Hypothalamus (tissue), 51 donors: ENCODE measurements at places on chromosomes 4 and X.

DNA sequence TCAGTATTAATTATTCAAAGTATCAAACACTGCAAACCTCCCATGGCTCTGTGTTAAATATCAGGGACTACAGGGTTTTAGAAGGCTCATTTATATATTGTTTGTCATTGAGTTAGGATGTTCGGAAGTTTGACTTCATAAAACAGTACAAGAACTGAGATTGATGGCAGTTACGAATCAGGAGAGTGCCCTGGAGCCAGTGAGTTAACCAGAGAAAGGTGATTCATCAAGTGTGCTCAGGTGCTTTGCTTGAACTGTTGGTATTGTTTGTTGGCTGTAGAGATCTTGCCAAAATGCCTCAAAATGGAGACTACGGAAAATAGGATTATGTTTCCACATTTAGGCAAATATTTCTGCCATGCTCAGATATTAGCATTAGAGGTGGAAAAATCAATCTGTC is 7.5 kb upstream of the GPR101 start:
- DNase-seq, result no peak

DNA sequence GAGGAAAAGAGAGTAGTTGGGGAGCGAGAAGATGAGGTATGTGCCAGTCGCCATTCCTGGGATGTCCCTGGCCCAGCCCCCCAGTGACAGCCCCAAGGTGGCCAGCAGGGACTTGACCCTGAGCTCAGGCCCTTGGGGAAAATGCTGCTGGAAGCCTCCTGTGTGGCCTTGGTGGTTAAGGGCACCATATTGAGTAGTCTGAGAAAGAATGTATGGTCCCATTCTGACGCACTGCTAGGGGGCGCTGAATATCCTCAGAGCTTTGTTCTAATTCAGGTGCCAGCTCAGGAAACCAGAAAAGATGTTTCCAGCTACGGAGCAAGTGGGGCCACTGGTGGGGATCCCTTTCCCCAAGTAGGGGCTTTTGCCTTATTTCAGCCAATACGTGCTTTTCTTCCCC is 14.0 kb upstream of the UBA6 start:
- DNase-seq, result no peak

GRCh38 chr4:53185869-53186585 is 179.8 kb downstream of the SCFD2 start:
- DNase-seq, result no peak

- no peak for DNase-seq
Measured at GRCh38 chrX:102976286-102976685, 39.2 kb downstream of the RAB40AL start.

DNA sequence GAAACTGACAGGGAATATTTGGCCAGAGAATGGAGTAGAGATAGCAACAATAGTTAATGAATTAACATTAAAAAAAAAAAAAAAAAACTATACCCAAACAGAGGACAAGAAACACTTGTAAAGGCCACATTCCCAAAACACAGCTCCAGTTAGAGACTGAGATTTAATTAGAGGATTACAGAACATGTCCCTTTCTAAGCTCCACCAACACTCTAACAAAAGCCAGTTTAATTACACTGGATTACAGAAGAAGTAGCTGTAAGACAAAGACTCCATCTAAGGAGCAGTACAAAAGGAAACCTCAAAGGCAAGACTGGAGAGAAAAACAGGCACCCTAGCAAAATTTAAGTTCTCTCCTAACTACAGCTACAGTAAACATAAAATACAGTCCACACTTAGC is 1247.7 kb upstream of the AGA start:
- DNase-seq, result no peak
